Nasal cavity respiratory epithelium epithelial cell of viscerocranial mucosa (primary cell): ENCODE measurements at places on chromosomes 3 and 15. TPM values are rescaled to one million over a fixed set of nuclear protein-coding genes. Genes with fewer than 3 reads are reported as not detected.

The ANKUB1 gene
- total RNA-seq, result 0.34 and 4.1 TPM in 2 replicates

The CFAP92 gene
- 0.34 and 0.36 TPM in 2 replicates for total RNA-seq

The RETNLB gene
- not detected in 2 replicates for total RNA-seq

The BNC1 gene
- total RNA-seq, result 61.2 and 91.9 TPM in 2 replicates

The RBM5 gene
- total RNA-seq, result 103 and 202 TPM in 2 replicates

The XCR1 gene
- not detected in 2 replicates for total RNA-seq

The GCNT3 gene
- total RNA-seq, result 3.4 and 13.5 TPM in 2 replicates

The PRICKLE2 gene
- 2.4 and 29.0 TPM in 2 replicates for total RNA-seq

The FOXL2 gene
- total RNA-seq, result 0.68 and 1.1 TPM in 2 replicates

The FGF7 gene
- total RNA-seq, result under 0.01 and 0.07 TPM in 2 replicates

The TMIE gene
- total RNA-seq, result 1.9 and 2.4 TPM in 2 replicates

The PATL2 gene
- under 0.01 and 0.36 TPM in 2 replicates for total RNA-seq

The TMC3 gene
- not detected in 2 replicates for total RNA-seq

The CHRM5 gene
- total RNA-seq, result not detected in 2 replicates

The EHHADH gene
- 2.7 and 5.6 TPM in 2 replicates for total RNA-seq

The PCSK6 gene
- total RNA-seq, result 4.3 and 11.6 TPM in 2 replicates

The VGLL3 gene
- 7.5 and 14.7 TPM in 2 replicates for total RNA-seq

The GPR149 gene
- total RNA-seq, result not detected in 2 replicates

The HESX1 gene
- 0.43 and 0.68 TPM in 2 replicates for total RNA-seq

The BFSP2 gene
- total RNA-seq, result not detected in 2 replicates
